ENCODE measurements at places on chromosomes 6 and 20. TPM values are rescaled to one million over a fixed set of nuclear protein-coding genes. Genes with fewer than 3 reads are reported as not detected.

The PCSK2 gene
- not detected for total RNA-seq

The IMPG1 gene
- total RNA-seq = not detected

The L3MBTL1 gene
- 6.2 TPM for total RNA-seq

The TCP11 gene
- 0.51 TPM for total RNA-seq

The OR12D3 gene
- not detected for total RNA-seq

The COL9A1 gene
- total RNA-seq = not detected

The DYNLT2 gene
- total RNA-seq = 1.0 TPM

The HS3ST5 gene
- total RNA-seq = not detected

The SNPH gene
- 18.5 TPM for total RNA-seq

The SRMS gene
- total RNA-seq = not detected

Measured in fibroblast of lung (primary cell).